ENCODE measurements at places on chromosomes 4 and X.

GRCh38 chr4:37393321-37393720 lies 148.8 kb downstream of the NWD2 start:
- no peak for DNase-seq

GRCh38 chrX:40104985-40105834 lies 7.5 kb upstream of the BCOR start:
- no peak for DNase-seq

GRCh38 chrX:134554291-134554690 lies 94.3 kb downstream of the HPRT1 start:
- DNase-seq: no peak

DNA sequence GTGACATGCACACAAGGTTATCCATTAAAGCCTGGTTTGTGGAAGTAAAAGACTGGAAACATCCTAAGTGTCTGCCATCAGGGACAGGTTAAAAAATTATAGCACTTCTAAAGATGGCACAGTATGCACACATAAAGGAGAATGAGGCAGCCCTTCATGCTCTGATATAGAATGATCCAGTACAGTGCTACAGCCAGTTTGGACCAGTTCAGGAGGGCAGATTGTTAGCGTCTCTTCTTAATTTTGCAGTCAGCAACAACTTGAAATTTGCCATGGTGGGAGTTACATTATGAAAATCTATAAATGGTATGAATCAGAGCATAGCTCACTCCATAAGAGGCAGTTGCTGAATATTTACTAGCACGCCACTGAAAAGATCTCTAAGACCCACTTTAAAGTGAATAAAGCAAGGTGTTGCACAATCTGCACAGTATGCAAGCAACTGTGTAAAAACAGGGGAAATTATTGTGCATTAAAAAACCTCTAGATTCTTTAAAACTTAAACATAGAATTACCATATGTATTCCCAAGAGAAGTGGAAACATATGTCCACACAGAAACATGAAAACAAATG lies 20.3 kb upstream of the SOD3 start:
- DNase-seq: no peak

DNA sequence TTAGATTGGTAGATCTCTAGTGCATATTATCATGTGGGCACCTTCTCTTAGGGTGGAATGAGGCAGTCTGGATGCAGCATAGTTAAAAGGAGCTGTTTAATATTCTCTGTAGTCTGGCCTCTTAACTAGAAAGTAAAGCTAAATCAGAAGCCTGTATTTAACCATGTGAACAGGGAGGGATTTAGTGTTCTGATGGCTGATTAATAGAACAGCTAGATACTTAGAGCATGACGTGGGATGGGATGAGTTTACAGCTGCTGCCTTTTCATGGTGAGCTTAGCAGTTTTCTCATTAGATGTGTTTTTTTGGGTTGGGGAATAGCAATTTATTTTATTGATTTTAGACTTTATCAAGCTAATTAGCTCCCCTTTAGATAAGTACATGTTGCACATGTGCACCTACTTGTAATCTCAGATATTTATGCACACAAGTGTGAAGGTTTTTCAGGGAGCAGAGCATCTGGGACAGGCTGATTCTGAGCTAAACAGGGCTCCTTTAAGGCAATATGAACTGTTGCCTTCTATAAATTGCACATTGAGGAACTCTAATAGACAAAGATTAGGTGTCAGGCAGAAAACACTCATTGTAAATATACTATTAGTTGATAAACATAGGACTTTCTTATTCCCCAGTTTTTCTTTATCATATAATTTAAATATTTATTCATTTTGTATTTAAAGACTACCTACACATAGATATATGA lies 34.1 kb downstream of the YIPF6 start:
- DNase-seq: no peak

- no peak for DNase-seq
Measured at GRCh38 chr4:29970626-29971025, 749.5 kb upstream of the PCDH7 start.
